ENCODE measurements at places on chromosomes 2 and 18.
A peak's percentile ranks its signal among the peaks of the same experiment; 100 is the strongest.

GRCh38 chr2:106189764-106190468, 4.2 kb downstream of the UXS1 start:
- H3K27me3 ChIP-seq = no peaks in the 10 kb centered on the region
- peaks cover 7% of the 10 kb centered on the region for H3K4me1 ChIP-seq
- peak overlapping the region; percentile 56 for H3K27ac ChIP-seq
- DNase-seq = no peak
- no peaks in the 10 kb centered on the region for H3K36me3 ChIP-seq

- H3K27me3 ChIP-seq = no peaks in the 10 kb centered on the region
- H3K36me3 ChIP-seq = no peaks in the 10 kb centered on the region
Measured at GRCh38 chr2:25977768-25978167, 4.5 kb downstream of the KIF3C start.

- peak overlapping the region; percentile 73 for H3K4me3 ChIP-seq
- peak; percentile 77 for DNase-seq
- H3K36me3 ChIP-seq = no peaks in the 10 kb centered on the region
- no peaks in the 10 kb centered on the region for H3K27me3 ChIP-seq
Measured at GRCh38 chr2:25339791-25340180, 1.9 kb downstream of the DNMT3A start.

DNA sequence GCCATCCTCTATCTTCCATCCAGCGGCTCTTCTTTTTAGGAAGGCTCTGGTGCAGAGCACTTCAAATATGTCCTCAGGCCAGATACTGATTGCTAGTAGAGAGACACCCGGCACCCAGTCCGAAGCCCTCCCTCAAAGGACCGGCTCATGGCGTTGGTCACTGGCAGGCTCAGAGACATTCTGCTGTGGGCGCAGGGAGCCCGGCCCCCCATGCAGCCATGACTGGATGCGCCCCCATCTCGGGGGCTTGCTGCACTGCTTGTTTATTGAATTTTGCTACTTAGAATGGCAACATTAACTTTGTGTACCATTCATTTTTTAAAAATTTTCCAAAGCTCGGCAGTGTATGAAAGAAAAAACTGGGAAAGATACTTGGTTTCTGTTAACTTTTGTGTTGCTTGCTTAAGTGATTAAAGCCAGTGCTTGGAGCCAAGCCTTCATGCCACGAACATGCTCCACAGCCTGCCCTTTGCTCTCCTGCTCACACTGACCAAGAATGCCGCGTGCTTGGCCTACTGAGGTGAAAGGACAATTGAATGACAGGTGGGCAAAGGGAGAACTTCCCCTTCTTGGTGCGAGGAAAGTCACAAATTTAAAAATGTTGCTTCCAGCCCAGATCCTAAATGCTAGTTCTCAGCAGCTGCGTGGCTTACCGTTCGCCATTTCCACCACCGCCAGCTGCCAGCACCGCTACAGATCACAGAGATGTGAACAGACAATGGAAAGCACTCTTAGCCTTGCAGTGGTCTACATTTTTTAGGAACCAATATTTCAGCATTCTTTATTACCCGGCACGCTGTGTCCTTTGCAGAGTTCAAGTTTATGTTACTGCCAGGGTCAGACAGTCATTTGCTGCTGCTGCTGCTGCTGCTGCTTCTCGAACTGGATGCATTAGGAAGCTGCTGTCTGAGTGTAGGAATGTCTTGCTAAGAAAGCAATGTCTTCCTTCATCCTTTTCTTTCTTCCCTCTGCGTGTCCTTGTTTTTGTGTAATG, 76.7 kb downstream of the FAM210A start:
- no peak overlapping the region for H3K27ac ChIP-seq
- no peak overlapping the region for H3K4me3 ChIP-seq
- H3K4me1 ChIP-seq = no peaks in the 10 kb centered on the region

DNA sequence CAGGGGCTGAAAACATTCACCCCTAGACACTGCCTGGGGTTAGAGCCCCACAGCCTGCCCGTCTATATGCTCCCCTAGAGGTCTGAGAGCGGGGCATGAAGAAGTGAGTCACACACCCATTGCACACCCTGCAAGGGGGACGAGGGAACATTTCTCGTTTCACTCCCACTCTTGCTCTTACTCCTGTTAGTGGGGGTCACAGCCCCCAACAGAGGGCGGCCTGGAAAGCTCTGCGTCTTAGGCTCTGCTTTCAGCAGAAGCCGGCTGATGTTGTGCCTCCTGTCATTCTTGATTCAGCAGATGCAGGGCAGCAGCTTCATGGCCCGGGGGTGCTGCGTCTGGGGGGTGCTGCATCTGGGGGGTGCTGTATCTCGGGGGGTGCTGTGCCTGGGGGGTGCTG, 141.3 kb downstream of the ASB1 start:
- H3K36me3 ChIP-seq = no peaks in the 10 kb centered on the region
- no peak overlapping the region for H3K27ac ChIP-seq
- no peaks in the 10 kb centered on the region for H3K4me1 ChIP-seq
- no peak for DNase-seq

DNA sequence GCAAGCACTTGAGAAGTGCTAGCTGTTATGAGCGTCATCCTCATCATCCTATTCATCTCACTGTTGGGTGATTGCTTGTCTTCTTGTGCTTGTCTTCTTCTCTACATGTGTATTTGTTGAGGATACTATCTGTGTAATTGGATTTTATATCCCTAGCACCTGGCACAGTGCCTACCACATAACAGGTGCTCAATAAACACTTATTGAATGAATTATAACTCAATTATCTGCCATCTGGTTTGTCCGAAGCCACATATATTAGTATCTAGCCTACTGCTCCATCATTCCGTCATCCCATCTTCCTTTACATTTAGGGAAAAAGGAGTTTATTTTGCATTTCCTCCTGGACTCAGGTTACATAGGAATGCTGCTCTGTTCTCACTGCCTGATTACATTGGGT, 330.4 kb upstream of the ETAA1 start:
- H3K36me3 ChIP-seq = no peaks in the 10 kb centered on the region
- DNase-seq = no peak
- no peaks in the 10 kb centered on the region for H3K4me1 ChIP-seq
- no peak overlapping the region for H3K4me3 ChIP-seq
- H3K27me3 ChIP-seq = no peaks in the 10 kb centered on the region
- no peak overlapping the region for H3K27ac ChIP-seq

All from stomach (tissue), 19 donors.